Myocyte (in vitro differentiated cells): ENCODE measurements at places on chromosomes 13 and 19. TPM values are rescaled to one million over a fixed set of nuclear protein-coding genes. Genes with fewer than 3 reads are reported as not detected.

GRCh38 chr13:102177431-102177830 lies 224.4 kb downstream of the FGF14 start:
- DNase-seq = no peak

GRCh38 chr19:17365361-17365760 lies 11.8 kb downstream of the PLVAP start:
- no peak for DNase-seq

- no peak for DNase-seq
Measured at GRCh38 chr13:32438871-32439270, 10.9 kb upstream of the N4BP2L1 start.

- no peak for DNase-seq
Measured at GRCh38 chr19:45768655-45768983, 433 bp downstream of the SIX5 start.

KLK6 gene
- total RNA-seq = not detected in 2 replicates

ZNF560 gene
- total RNA-seq = not detected in 2 replicates

- DNase-seq = no peak
Measured at GRCh38 chr19:51811344-51811743, 16.4 kb downstream of the FPR3 start.
